Stimulated activated CD8-positive, alpha-beta memory T cell treated with anti-CD3 and anti-CD28 coated beads, Interleukin-4, amount 100 ng/mL, for 1 hour (primary cell): ENCODE measurements at places on chromosomes 5 and 9.

DNA sequence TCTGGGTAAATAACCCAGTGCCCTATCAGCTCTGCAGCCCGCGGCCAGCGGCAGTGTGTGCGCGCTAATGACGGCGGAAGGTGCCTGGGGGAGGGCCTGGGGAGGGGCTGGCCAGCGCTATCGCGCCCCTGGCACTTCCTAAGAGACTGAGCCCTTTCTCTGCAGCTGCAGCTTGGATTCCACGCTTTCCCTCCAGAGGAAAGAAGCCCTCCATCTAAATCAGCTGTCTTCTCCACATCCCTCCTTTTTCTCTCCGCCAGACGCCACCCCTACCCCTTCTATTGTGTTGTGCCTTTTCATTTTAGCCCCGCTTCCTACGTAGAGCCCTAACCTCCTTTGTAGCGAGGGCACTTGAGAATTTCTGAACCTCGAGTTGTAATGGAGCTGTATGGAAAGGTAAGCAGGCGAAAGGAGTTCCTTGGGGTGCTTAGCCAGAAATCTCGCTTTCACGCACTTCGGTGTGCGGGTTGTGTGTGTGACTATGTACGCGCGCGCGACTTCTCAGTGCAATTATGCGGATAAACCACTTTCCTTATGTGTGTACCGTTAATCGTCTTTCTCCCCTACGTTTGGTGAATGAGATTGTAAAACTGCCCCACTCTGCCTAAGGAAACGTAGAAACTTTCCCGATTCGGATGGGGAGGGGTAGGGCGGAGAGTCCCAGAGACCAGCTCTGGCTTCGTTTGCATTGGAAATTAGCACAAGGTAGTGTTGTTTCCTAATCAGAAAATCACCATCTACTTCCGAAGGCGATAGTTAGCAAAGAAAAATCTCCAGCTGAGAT, 664 bp upstream of the RAB3C start:
- DNase-seq: no peak

DNA sequence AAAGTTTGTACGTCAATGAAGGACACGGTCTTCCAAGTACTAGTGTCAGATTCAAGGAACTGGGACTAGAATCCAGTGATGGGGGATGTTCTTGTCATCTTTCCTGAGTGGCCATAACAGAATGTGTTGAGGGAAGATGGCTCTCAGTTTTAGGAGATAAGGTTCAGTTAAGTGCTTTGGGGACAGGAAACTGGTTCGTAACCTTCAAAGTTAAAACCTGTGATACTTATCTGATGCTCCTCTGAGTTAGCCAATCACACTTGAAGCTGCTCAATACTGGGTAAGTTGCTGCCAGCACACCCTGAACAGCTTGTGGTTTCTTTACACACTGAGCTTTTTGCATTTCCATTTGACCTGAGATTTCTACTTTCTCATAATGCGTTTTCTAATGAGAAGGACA, 64.4 kb downstream of the PIK3R1 start:
- no peak for DNase-seq

DNA sequence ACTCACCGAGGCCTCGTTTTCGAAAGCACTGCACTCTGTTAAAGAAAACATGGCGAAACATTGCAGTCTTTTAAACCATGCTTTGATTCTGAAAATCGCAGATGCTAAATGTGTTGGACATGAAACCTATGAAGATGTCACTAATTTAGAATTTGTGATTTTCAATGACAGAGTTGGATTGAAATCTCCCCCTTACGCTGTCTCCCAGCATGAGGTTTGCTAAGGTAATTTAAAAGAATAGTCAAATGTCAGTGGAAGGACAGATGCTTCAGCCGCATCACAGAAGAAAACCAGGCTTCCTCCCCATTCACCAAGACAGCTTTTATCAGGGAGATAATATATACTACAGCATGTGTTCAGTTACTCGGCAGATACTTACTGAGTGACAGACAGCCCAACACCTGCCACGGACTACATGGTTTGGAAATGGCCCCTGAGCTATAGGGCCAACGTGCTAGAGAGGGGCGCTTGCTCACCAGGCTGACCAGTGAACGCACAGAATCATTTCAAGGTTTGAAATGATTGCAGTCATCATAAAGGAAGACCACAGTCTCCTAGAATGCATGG, 136.9 kb downstream of the ADAMTS16 start:
- DNase-seq: no peak

- no peak for DNase-seq
These were observed 3.8 kb downstream of the PRRX2 start for GRCh38 chr9:129669141-129669718.

DNA sequence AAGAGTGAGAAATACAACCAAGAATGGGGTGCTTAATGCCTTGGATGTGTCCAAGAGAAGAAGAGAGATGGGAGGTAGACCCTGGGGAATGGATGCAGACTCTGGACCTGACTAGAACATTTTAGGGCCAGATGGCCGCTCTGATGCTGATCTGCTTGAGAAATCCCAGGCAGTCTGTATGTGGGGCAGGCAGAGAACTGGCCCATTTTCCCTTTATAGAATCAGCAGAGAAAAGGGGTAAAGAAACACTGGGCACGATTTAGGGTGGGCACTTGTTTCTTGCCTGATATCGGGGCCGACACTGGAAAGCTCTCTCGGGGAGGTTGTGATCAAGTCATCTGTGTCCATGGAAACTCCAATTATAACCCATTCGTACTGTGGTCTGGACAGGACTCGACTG, 118.5 kb upstream of the FSTL4 start:
- no peak for DNase-seq

DNA sequence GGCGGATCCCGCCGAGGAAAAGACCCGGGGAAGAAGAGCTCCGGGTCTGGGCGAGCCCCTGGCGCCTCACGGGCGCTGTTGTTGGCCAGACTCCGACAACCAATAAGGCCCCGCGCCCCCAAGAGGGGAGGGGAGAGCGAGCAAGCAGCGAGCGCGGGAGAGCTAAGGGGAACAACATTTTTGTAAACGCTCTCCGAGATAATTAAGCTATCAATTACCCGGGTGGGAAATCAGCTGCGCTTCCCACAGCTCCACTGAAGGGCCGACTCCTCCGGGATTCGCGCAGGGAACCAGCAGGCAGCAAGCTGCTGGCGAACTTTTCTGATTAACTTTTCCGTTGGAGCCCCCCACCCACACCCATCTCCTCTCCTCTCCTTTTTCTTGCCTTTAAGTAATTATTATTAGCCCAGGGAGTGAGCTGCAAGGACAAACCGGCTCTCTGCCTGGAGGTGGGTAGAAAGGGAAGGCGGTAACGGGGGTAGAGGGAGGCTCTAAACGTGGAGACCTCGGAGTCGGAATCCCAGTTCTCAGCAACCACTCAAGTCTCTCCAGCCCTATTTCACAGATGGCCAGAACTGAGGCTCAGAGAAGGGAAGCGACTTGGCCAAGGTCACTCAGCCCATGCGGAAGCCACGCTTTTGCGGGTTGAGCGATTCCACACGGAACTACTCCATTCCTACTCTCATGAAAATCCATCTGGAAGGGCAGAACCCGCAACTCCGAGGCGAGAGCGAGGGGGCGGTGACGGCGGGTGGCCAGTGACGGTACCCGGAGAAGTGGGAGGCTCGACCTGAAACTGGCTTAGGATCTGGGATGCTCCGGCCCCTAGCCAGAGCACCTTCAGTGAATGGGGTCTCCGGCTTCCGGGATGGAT, 1.3 kb downstream of the ASTN2 start:
- DNase-seq: no peak

- DNase-seq: no peak
These were observed 1.3 kb upstream of the NNT start for GRCh38 chr5:43601454-43602260.

GRCh38 chr5:170721681-170722080, 61.8 kb upstream of the GABRP start:
- no peak for DNase-seq
